ENCODE measurements at places on chromosomes 7 and 10. TPM values are rescaled to one million over a fixed set of nuclear protein-coding genes. Genes with fewer than 3 reads are reported as not detected.

The LRRN3 gene
- 0.34 TPM for total RNA-seq

The C7orf57 gene
- total RNA-seq, result 0.90 TPM

The OR2A12 gene
- total RNA-seq, result not detected

The NHLRC2 gene
- total RNA-seq, result 37.9 TPM

The CPA2 gene
- 0.90 TPM for total RNA-seq

The LOXL4 gene
- 0.21 TPM for total RNA-seq
